ENCODE measurements at places on chromosomes 2 and 18.

DNA sequence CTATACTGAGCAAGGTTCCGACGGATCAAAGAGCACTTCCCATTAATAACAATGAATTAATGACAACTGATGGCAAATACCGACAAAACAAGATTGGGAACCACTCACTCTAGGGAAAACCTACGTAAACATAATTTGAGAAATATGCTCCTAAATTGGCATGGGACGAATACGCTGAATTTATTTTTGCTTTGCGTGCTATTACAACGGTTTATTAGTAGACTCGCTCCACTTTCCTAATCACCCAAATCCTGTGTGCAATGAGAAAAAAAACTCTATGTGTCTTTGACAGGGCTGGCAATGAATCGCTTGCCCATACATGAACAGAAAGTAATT is 536 bp upstream of the SLC25A12 start:
- DNase-seq: no peak

- DNase-seq: no peak
Measured at GRCh38 chr2:43024515-43025011, 201.8 kb downstream of the ZFP36L2 start.

GRCh38 chr2:133004623-133005022 is 334.6 kb upstream of the LYPD1 start:
- DNase-seq: no peak

DNA sequence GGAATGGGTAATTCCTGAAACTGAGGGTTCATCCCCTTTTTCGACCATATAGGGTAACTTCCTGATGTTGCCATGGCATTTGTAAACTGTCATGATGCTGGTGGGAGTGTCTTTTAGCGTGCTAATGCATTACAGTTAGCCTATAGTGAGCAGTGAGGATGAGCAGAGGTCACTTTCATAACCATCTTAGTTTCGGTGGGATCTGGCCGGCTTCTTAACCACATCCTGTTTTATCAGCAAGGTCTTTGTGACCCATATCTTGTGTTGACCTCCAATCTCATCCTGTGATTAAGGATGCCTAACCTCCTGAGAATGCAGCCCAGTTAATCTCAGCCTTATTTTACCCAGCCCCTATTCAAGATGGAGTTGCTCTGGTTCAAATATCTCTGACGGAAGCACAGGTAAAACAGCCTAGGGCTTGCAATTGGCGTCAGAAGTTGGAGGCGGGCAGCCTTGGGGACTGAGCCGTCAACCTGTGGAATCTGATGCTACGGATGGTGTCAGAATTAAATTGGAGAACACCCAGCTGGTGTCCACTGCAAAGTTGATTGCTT is 19.5 kb downstream of the RALBP1 start:
- DNase-seq: no peak

- DNase-seq: no peak
Measured at GRCh38 chr18:1412655-1413322, 508.1 kb downstream of the ADCYAP1 start.
